Nasal cavity respiratory epithelium epithelial cell of viscerocranial mucosa (primary cell): ENCODE measurements at places on chromosomes 13 and 19. TPM values are rescaled to one million over a fixed set of nuclear protein-coding genes. Genes with fewer than 3 reads are reported as not detected.

ZNF431 gene
- 9.2 and 16.9 TPM in 2 replicates for total RNA-seq

PDE4C gene
- total RNA-seq = under 0.01 and 0.14 TPM in 2 replicates

ZDHHC20 gene
- 80.9 and 82.4 TPM in 2 replicates for total RNA-seq

S1PR5 gene
- 4.4 and 19.5 TPM in 2 replicates for total RNA-seq

FGF22 gene
- total RNA-seq = not detected in 2 replicates

RDH8 gene
- total RNA-seq = not detected in 2 replicates

PPP6R1 gene
- 24.9 and 64.2 TPM in 2 replicates for total RNA-seq

ARHGAP33 gene
- 0.57 TPM in 1 of 2 replicates, not detected in the other for total RNA-seq

ADGRE3 gene
- total RNA-seq = not detected in 2 replicates

ERICH6B gene
- not detected in 2 replicates for total RNA-seq
